ENCODE measurements at places on chromosomes 1 and 21.
A peak's percentile ranks its signal among the peaks of the same experiment; 100 is the strongest.

DNA sequence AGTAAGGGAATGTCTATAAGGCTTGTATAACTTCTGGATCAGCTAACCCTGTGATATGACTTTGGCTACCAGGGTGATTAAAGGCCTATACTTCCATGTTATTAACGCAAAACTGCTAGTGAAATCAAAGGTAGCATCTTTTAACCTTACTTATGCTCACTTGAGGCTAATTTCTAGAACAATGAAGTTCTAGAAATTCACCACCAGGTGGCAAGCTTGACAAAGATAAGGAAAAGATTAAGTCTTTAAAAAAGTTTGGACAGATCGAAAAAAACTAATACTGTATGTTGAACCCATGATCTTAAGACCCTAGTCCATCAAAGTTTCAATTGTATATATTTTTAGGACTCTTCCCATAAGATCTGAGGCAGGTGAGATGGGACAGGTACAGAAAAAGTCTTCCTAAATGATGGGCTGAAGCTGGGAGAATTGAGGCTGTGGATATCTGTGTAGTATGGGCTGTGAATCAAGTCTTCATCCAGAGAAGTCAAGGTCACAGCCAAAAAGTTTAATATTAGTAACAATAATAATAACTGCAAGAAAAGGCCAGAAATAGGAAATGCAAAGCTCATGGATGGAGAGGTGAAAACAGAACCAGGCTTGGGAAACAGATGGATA, 18.8 kb downstream of the KYAT3 start:
- no peak for DNase-seq

DNA sequence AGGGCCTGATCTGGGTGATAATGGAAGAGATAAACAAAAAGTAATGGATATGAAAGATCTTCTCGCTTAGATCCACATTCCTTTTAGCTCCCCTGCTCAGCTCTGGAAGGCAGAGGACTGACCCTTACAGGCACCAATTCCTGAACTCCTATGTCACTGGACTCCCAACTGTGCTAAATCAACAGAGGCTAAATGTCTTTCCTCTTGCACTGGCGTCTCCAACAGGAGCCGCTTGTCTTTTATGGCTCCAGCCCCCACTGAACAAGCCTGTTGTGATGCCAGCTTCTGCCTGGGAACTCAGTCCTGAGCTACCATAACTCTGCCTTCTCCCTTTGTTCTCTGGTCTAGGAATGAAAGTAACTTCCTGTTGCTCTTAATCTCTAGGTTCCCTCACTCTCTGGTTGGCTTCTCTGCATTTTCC, 142.1 kb upstream of the COL11A1 start:
- no peak for DNase-seq

DNA sequence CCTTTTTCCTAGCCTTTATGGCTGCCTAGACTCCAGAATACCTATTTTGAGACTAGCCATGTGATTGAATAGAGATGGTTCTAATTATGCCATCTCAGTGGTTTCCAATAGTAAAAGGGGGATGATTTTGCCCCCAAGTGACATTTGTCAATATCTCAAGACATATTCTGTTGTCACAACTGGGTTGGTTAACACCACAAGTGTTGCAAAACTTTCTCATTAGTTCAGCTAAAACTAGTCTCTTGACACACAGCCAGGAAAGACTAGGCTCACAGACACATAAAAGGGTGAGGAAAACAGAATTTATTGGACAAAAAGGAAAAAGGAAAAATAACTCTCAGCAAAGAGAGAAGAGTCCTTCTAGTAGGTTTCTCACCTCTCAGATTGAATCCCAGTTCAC, 39.9 kb upstream of the GBP5 start:
- DNase-seq: no peak

GRCh38 chr21:36792505-36792967, 93.6 kb downstream of the SIM2 start:
- no peak for DNase-seq

GRCh38 chr1:192518700-192519099, 56.9 kb upstream of the RGS1 start:
- no peak for DNase-seq

- DNase-seq: no peak
Observed at GRCh38 chr1:13714851-13715250, 14.9 kb downstream of the PRDM2 start.

DNA sequence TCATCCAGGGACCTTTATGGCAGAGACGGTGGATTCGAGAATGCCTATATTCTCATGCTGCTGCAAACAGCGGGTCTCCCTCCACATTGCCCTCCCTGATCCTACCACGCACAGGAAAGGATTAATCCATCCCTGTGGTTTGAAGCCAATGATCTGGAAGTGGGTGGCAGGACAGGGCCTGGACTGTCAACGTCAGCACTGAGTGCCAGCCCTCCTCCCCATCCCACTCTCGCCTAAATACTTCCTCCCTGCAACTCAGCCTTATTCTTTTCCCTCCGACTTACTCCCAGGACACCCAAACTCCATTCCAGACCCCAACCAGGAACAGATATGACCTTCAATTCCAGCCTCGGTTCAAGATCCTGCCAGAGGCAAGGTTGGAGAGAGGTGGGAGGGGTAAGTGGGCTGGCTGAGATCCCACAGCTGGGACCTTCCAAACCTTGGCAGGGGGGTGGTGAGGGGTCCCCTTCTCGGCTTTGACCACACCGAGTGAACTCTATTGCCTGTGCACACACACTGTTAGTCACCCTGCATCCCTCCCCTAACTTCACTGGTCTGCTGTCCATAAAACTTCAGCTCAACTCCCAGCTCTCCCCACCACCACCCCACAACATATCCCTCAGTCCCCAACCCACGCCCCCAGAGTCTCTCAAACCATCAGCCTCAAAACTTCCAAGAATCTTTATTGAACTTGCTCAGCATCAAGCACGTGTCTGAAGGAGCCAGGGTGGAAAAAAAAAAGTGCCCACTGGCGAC, 2.4 kb upstream of the S100A5 start:
- DNase-seq: no peak

GRCh38 chr1:66613187-66613586, 79.2 kb downstream of the SGIP1 start:
- no peak for DNase-seq

DNA sequence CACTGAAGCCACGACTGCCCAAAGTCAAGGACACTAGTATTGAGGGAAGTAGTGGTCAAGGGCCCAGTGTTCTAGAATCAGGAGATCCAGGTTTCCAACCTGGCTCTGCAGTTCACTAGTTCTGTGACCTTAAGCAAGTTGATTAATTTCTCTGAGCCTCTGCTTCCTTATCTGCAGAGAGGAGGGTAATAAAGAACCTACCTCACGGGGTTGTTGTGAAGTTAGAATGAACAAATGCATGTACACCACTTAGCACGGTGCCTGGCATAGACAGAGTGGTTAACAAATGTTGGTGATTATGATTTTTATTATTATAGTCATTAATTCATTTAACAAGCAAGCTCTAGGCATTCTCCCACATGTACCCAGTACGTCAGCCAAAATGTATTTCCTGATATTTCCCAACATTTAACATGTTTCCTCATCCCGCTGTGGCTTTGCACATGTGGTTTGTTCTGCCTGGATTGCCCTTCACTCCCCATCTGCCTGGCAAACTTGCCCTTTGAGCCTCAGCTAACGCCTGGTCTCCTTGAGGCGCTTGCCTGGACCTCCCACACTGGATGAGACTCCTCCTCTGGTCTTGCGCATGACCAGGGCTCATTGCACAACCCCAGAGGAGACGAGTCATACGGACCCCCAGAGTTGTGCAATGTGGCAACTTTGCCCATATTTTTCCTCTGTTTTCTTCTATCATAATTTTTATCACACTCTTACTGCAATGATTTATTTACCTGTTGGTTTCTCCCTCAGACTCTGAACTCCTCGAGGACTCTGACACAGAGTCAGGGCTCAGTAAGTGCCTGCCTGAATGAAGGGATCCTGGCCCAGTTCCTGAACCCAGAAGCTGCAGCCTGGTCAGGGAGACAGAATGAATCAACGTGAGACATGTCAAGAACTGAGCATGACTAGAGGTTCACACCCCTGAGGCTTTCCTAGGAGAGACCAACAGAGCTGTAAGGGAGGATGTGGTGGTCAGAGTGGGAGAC, 20.7 kb upstream of the MFSD2A start:
- no peak for DNase-seq

GRCh38 chr21:27722095-27722494, 755.2 kb upstream of the ADAMTS5 start:
- DNase-seq: no peak

GRCh38 chr1:48920851-48921250, 144.2 kb upstream of the BEND5 start:
- no peak for DNase-seq

DNA sequence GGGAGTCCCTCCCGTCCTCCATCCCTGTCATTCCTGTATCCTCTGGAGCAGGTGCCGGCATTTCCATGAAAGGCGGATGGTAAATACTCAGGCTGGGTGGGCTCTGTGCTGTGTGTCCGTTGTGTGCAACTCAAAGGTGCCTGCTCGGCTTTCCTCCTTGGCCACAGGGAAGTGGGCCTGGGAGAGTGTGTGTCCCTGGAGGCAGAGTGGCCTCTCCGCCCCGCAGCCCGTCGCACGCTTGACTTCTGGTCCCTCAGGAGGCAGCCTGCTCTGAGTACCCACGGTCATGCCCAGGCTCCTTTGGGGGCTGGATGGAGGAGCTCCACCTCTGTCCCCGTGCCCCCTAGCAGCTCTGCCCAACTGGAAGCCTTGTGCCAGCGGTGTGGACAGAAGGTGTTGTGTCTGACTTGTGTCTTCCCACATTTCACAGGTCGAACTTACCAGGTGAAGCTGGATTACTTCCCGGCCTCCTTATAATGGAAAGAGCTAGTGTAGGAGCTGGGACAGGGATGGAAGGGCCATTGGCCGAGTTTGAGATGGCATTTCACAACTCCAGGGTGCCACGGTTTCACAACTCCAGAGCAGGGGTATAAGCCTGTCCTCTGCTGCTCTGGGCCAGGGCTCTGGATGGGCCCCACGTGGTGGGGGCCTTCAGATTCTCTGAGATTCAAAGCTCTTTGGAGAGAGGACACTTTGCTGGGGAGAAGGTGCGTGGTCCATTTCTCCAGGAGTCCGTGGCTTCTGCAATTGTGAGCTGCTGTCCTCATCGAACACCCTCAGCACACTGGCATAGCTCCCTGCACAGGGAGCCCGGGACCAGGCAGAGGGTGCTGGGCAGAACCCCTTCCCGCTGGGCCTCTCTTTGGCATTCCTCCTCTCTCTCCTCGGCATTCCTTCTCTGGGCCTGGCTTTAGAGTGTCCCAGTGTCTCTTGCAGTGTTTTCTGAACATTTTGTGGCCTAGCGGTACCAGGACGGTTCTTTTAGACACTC, 152.7 kb upstream of the COL6A1 start:
- no peak for DNase-seq

DNA sequence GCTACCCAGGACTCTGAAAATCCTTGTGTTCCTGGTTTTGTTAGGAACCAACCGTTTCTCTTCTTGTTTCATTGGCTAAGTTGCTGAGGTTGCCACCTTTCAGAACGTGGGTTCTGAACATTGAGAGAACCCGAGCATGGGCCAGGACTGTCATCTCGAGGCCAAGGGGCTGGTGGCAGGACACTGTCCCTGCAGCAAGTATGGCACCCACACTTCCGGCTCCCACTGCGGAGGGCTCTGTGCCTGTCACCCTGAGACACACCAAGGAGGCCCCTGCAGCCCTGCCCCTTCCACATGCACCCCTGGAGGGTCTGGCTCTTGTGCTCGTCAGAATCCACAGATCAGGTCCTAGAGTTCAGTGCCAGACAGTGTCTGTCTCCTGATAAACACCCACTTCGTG, 39.1 kb upstream of the LRRC3 start:
- DNase-seq: no peak

GRCh38 chr1:59146651-59147358, 150.1 kb upstream of the FGGY start:
- DNase-seq: peak; percentile 13
